ENCODE measurements at places on chromosomes 1 and 21.

- no peak overlapping the region for H3K4me3 ChIP-seq
- H3K4me1 ChIP-seq: peaks cover 4% of the 10 kb centered on the region
- H3K36me3 ChIP-seq: peaks cover 12% of the 10 kb centered on the region
- no peak overlapping the region for H3K27ac ChIP-seq
- DNase-seq: no peak
Measured at GRCh38 chr1:233240371-233240770, 55.2 kb downstream of the PCNX2 start.

DNA sequence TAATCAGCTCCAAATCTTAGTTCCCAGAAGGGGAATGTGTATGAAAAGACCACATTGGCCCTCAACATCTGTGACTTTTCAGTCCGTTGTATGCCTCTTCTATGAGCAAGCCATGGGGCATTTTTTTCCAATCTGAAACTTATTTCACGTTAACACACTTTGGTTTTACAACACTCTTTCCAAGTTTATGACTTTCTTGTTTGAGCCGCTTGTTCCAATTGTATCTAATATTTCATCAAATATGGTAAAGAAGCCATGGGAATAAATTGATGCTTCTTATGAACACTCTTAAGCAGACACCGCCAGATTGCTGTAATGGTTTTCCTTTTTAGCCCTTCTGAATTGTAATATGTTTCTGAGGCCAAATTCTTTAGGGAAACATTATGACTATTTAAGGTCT is 359.9 kb downstream of the HLX start:
- H3K27me3 ChIP-seq: no peaks in the 10 kb centered on the region
- H3K4me1 ChIP-seq: no peaks in the 10 kb centered on the region
- no peaks in the 10 kb centered on the region for H3K36me3 ChIP-seq
- no peak overlapping the region for H3K27ac ChIP-seq
- H3K4me3 ChIP-seq: no peak overlapping the region

DNA sequence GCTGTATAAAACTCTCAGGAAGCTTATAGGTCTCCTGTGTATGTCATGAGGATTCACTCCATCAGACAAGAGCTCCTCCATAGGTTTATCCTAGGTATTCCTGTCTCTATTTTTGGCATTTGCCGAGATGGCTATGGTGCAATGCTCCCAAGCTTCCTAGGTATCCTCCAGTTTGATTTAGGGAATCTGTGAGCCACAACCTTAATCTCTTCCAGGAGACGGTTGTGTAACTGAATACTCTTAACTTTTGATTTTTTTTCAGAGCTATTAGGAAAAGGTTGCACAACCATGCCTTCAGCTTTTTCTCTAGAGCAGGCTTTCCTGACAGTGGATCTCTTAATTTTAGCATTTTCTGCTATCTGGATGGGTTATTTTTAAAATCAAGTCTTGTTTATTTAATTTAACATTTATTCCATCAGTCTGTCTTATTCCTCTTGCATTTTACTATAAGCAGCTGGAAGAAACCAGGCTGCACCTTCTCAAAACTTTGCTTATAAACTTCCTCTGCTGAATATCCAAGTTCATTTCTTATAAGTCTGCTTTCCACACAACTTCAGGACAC is 69.4 kb upstream of the BACE2 start:
- H3K27me3 ChIP-seq: no peaks in the 10 kb centered on the region
- no peaks in the 10 kb centered on the region for H3K4me1 ChIP-seq
- H3K27ac ChIP-seq: no peak overlapping the region
- no peaks in the 10 kb centered on the region for H3K36me3 ChIP-seq

DNA sequence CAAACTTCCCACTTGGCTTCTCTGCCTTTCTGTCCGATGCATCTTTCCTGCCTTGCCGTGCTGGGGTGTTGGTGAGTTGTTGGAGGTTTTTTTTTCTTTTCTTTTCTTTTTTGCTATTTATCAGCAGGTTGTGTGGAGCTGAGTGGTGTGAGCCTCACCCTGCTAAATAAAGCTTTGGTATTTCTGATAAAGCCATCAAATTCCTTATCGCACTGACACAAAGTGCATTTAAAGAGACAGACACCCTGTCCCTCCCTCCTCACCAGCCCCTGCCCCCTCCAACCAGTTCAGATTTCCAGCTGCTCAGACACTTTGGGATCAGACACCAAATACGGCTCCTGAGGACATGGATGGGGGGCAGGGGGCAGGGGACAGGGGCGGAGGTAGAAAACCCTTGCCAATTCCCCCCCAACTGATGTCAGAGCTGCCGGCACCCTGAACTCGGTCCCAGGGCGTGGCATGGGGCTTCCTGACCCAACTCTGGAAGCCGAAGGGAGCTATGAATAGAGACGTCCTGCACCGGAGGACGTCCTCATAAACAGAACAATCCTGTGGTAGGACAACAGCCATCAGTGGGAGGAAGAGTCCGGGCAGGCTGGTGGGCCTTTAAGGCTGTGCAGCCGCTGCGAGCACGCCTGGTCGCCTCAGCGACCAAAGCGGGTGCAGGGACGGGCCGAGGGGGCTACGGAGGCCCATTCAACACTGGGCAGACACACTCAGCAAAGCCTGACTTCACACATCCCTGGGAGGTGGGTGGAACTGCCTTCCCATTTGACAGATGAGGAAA is 79.0 kb downstream of the CASZ1 start:
- H3K36me3 ChIP-seq: no peaks in the 10 kb centered on the region
- DNase-seq: no peak
- no peak overlapping the region for H3K4me3 ChIP-seq
- no peaks in the 10 kb centered on the region for H3K4me1 ChIP-seq
- peaks cover 39% of the 10 kb centered on the region for H3K27me3 ChIP-seq
